Jurkat, Clone E6-1 (cell line): ENCODE measurements at places on chromosomes 6 and 20.
A peak's percentile ranks its signal among the peaks of the same experiment; 100 is the strongest.

GRCh38 chr6:15033850-15034203 lies 212.0 kb upstream of the JARID2 start:
- no peak for DNase-seq

DNA sequence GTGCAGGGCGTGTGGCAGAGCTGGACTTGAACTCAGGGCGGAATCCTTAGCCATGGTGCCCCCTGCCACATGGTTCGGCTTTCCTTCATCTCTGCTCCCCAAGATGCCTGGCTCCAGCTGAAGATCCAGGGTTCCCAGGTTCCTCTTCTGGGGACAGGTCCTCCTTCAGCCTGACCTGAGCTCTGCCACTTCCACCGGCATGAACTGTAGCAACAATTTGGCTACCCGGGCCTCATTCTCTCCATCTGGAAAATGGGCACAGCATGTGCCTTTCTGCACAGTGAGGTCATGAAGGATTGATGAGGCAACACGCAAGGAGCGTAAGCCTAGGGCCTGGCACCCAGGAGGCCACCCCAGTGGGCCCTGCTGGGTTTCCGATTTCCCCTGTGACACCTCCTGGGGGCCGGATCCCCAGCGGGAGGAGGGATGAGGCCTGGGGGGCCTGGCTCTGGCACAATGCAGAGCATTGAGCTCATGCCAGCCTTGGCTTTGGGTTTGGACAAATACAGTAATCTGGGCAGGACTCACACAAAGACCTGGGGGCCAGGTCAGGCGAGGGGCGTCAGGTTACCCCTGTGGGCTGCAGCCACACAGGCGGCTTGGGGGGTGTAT lies 74.0 kb downstream of the CEBPB start:
- no peak for DNase-seq

GRCh38 chr6:88124925-88125557 lies 41.1 kb downstream of the CNR1 start:
- no peak for DNase-seq

DNA sequence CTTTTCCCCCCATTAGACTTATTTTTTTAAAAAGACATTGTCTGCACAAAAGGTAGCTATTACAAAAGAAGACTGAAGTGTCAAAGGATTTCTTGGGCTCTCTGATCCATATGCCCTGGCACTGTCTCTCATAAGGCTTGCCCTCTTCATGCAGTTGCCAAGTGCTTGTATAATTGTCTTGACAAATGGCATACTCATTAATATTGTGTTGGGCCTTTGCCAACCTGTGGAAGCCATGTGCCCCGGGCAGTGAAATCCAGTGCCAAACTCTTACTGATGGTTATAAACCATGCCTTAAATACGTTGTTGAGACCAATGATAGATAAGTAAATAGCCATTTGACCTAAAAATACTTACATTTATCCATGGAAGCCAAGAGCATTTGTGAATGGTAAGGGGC lies 98.1 kb downstream of the FARS2 start:
- no peak for DNase-seq

DNA sequence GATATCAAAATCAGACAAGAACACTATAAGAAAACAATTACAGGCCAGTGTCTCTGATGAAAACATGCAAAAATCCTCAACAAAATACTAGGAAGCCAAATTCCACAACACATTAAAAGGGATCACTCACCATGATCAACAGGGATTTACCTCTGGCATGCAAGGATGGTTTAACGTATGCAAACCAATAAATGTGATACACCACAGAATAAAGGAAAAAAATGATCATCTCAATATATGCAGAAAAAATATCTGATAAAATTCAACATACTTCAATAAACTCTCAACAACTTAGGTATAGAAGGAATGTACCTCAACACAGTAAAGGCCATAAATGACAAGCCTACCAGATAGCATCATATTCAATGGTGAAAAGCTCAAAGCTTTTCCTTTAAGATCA lies 66.6 kb downstream of the SHPRH start:
- no peak for DNase-seq

DNA sequence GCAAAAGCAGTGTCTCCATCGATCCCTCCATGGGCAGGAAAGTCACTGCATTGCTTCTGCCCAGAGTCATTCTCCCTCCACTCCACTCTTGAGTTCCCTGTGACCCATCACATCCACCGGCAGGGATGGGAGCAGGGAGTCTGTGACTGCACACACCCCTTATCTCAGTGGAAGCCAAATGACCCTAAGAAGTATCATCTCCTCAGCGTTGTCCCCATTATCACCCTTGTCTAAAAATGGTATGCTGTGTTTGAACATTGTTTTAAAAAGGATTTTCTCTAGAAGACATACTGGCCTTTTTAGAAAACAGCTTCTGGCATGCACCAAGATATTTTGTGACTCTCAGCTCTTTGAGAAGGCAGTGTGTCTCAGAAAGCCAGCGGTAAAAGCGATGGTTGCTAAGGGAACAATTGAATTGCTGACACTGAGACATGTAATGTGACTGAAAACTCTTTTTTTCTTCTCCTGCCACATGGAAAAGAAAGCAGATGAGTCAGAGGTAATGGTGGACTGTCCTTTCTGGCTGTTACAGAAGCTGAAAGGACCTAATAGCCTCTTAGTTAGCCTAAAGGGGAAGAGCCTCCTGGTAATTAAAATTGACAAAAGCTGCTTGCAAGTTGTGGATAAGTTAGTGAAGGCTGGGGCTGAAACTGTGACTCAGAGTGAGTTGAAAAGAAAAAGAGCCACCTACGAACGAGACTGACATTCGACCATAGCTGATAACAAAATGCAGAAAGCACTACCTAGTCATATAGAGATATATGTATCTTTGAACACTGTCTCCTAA lies 120.5 kb downstream of the MAP3K7 start:
- no peak for DNase-seq

DNA sequence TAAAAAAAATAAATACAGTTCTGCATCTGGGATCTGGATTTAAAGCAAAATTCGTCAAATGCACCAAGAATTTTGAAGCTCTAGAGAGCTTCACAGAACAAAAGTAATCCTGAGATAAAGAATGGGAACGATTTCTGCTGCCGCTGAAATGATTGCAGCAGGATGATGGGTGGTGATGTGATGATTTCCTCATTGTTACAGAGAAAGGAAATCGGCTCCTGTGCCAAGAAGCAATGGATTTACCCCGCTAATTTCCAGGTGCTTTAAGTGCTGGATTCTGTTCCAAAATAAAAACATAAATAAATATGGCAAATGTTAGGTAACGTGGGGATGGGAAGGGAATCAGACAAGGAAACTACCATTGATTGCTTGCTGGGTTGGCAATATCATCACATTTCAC lies 1067.9 kb upstream of the MAP3K7 start:
- DNase-seq = no peak

- DNase-seq = no peak
These were observed 95.0 kb downstream of the THBS2 start for GRCh38 chr6:169158691-169159090.

GRCh38 chr6:89073014-89073620 lies 7.4 kb upstream of the PNRC1 start:
- DNase-seq = peak; percentile 78

- DNase-seq = no peak
These were observed 99.0 kb downstream of the TMEM242 start for GRCh38 chr6:157224178-157224950.

DNA sequence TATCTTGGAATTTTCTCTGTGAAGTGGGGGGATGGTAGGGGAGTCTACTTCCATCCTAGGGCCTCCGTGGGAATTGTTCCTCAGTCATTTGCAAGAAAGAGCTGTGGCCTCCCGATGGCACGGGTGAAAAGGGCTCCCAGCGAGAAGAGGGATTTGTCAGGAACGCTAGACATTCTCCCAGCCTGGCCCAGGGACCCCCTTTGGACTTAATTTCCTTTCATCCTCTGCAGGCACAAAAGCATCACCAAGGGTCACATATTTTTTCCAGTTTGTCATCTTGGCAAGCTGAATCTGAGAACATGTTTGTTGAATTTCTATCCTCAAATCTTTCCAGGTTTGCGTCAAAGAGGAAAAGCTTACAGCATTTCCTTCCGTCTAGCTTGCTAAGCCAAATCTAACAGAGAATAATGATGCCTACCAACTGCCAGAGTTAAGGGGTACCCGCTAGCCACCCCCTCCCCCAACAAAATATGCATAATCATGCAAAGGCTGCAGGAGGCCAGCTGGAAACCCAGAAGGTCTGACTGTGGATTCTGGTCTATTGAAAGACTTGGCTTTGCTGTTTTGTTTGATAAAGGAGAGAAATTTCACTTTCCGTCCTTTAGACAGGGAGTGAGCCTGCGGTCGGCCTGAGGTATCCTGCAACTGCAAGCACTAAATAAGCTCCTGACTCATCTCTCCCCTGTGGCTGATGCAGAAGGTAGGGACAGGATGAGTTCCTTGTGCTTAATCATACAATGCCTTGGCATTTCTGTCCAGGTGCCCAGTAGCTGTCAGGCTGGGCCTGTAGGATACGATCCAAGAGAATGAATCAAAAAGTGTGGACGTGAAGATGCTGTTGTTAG lies 23.1 kb downstream of the PSMG4 start:
- no peak for DNase-seq

GRCh38 chr6:77762386-77762785 lies 109.5 kb downstream of the MEI4 start:
- no peak for DNase-seq

DNA sequence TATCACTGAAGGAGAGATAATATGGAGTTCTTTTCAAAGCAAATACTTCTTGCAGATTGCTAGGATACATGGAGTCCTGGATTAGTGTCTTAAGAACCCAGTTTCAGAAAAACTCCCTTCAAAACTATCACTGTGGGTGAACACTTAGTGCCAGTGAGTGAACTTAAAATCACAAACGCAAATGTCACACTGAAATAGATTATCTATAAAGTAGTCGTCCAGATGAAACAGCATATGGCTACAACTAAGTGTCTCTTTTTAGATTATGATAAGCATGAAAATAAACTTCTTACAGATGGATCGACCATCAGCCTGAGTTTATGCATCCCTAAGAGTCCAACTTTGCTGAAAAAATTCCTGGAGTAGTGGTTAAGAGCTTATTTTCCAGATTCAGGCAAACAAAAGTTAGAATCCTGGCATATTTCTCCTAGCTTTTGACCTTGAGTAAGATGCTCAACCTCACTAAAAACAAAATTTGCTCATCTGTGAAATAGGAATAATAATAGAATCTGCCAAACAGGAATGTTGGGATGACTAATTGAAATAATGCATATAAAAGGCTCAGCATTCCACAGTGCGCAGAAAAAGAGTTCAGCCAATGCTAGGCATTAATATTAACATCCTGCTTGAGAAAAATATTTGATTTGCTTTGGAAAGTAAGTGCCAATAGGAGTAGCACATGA lies 70.4 kb downstream of the DOK5 start:
- DNase-seq = no peak

DNA sequence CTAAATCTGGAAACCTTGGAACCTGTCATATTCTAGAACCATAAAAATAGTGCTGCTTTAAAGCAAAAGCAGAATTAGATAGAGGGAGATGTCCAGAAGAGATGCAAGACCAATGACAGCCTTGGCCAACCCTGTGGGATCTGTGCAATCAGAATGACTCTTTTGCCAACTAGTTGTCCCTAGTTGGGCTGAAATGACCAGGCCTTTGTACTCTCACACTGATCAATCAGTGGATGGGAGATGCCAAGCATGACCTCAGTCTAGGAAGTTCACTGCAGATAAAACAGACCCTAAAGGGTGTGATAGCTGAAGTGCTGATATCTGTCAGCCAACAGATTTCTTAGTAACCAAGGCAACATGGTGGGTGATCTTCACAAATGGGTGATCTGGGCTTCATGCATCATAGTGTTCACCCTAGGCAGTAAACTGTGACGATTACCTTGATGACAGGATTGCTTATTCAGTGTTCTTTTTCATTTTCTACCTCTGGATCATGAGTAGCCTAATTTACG lies 52.1 kb downstream of the BCKDHB start:
- DNase-seq = no peak

- no peak for DNase-seq
These were observed 92.1 kb upstream of the SPTLC3 start for GRCh38 chr20:12916699-12917098.

- no peak for DNase-seq
These were observed 113.2 kb downstream of the PRDM1 start for GRCh38 chr6:106199331-106199730.

GRCh38 chr6:93419304-93420162 lies at the start of gene EPHA7:
Gene EPHA7, minus strand, starts transcription at chr6:93419559. Its CDS starts 218 bp downstream, at chr6:93419341.
- DNase-seq = no peak

- no peak for DNase-seq
These were observed 24.9 kb downstream of the SEC23B start for GRCh38 chr20:18532626-18533025.

GRCh38 chr6:167699141-167699931 lies 127.4 kb upstream of the AFDN start:
- DNase-seq = peak; percentile 18

- no peak for DNase-seq
These were observed 24.5 kb downstream of the KIF3B start for GRCh38 chr20:32301719-32302506.

DNA sequence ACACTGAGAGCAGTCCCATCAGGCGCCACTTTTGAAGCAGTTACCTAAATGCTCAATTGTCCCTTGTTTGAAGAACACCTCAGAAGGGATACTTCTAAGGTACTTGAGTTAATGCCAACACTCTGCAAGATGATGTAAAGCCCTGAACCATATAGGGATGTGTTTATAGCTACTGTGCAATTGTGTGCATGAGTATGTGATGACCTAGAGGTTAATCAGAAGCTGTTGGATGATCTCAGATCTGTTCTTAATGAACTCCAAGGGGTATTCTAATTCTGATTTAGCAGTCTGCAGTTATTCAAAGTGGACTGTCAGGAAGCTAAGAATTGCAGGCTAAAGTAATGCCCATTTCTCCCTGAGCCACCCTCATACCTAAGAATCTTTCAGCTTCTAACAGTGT lies 158.3 kb downstream of the TMEM242 start:
- no peak for DNase-seq

GRCh38 chr20:56928007-56928406 lies 298.9 kb downstream of the TFAP2C start:
- no peak for DNase-seq

DNA sequence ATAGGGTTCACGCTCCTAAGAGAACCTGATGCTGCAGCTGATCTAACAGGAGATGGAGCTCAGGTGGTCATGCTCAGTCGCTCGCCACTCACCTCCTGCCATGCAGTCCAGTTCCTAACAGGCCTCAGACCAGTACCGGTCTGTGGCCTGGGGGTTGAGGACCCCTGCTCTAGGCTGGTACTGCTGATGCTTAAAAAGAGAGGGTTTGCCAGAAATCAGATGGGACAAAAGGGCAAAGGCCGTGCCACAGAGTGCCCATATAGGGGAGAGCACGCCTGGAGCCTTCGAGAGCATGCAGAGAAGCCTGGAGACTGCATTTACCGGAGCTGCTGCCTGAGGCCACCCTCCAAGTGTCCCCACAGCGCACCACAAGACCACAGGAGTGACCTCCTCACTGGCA lies 75.5 kb downstream of the PTPN1 start:
- DNase-seq = no peak

DNA sequence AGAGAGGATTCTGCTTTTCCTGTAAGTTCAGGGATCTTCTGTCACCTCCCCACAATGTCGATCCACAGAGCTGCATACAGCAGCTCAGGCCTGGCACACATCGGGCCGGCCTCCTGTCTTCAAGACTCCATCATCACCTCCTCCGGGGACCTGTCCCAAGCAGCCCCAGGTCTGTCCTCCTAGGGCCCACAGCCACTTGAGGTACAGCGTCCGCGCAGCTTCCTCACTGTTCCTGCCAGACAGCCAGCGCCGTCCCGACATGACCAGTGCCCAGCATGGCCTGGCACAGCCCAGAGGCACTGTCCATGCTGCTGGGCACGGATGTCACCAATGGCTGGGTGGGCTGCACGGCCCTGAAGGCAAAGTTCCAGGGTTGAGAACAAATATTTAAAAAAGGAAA lies 101.6 kb downstream of the DLL1 start:
- no peak for DNase-seq

- DNase-seq = no peak
These were observed 232.3 kb downstream of the QKI start for GRCh38 chr6:163646866-163647265.
